Muscle of back (tissue), 13 donors: ENCODE measurements at places on chromosomes 2 and 18. TPM values are rescaled to one million over a fixed set of nuclear protein-coding genes. Genes with fewer than 3 reads are reported as not detected.

SATB2 gene
- 1.3 TPM for polyA plus RNA-seq

SNRNP200 gene
- 83.9 TPM for polyA plus RNA-seq

RTP5 gene
- not detected for polyA plus RNA-seq

CDKL4 gene
- polyA plus RNA-seq: not detected

ALK gene
- not detected for polyA plus RNA-seq

KDSR gene
- 25.0 TPM for polyA plus RNA-seq

TANK gene
- 34.4 TPM for polyA plus RNA-seq

EGR4 gene
- polyA plus RNA-seq: not detected

ZSWIM2 gene
- polyA plus RNA-seq: not detected
